ENCODE measurements at places on chromosomes 13 and 19.

DNA sequence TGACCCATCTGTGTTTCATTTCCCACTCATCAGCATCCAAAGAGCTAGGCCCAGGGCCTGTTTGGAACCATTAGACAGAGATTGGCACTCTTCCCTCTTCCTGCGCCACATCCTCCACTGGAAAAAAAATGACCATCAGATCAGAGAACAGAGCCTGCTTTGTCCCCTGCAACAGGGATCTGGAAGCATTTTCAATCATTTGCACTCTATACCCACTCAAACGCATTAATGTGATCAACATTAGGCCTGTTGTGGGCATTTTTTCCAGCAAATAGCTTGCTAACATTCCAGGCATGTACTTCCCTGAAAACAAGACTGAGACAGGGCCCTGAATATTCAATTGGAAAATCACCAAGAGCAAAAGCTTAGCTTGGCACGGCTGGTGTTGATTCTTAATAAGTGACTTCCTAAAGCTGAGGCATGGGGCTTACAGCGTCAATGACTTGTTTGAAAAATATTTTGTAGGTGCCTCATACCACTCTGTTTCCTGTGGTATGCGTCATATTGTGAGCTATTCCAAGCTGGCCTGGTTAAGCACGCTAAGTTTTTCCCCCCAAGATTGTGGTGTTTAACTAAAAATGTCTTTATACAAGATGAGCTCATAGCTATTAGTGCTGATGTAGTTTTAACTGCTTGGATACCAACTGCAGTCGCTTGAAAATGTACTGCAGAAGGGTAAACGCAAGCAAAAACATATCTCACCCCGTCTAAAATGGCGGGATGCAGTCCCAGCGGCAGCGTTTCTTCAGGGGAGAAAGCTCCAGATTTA lies 404.4 kb downstream of the SPRY2 start:
- DNase-seq = no peak

DNA sequence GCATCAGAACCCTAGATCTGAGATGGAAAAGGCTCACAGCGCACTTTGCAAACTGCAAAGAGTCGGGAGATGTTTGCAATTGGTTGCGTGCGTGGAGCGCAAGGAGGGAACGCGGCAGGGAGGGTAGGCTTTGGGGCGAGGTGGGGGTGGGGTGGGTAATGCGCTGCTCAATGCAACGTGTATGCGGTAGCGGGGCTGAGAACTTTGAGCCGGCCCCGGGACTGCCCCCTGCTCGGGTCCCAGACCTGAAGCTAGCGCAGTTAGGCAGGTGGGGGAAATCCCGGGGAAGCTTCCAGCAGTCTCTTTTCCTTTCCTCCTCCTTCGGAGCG lies 971 bp downstream of the FOSB start:
- DNase-seq = no peak

GRCh38 chr13:72230131-72230530 lies 363.1 kb upstream of the DACH1 start:
- no peak for DNase-seq

GRCh38 chr13:113532156-113532806 lies 41.8 kb upstream of the DCUN1D2 start:
- no peak for DNase-seq

- no peak for DNase-seq
Measured at GRCh38 chr13:27966641-27967202, 2.4 kb downstream of the CDX2 start.

DNA sequence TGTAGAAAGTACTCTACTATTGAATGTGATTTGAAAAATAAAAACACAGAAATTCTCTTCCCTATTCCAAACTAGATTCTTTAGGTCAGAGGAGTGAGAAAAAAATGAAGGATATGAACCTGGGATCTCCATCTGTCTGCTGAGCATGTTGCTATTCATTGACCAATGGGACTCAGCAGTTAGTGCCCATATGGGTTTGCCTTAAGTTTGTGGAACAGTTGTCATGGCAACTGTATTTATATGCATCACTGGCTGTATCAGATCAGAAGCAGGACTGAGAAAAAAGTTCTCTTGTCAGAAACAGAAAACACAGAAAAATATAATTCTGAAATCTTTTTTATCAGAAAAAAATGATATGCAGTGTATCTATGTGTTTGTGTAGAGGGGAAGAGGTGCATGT lies 73.3 kb upstream of the ATXN8OS start:
- DNase-seq = no peak

DNA sequence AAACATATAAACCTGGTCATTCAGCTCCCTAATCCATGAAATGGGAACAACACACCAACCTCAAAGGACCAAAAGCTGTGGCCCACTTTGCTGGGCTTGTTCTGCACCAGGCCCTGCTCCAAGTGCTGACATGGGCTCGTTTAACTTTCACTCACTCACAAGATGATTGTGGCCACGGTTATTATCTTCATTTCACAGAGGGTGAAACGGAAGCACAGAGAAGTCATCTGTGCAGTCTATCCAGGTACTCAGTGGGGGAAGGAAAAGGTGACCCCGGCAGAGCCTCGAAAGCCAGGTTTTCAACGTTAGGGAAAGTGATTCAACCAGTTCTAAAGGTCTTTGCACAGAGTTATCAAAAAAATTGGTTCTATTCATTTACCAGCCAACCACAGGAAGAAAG lies 68.0 kb downstream of the CRYL1 start:
- no peak for DNase-seq

DNA sequence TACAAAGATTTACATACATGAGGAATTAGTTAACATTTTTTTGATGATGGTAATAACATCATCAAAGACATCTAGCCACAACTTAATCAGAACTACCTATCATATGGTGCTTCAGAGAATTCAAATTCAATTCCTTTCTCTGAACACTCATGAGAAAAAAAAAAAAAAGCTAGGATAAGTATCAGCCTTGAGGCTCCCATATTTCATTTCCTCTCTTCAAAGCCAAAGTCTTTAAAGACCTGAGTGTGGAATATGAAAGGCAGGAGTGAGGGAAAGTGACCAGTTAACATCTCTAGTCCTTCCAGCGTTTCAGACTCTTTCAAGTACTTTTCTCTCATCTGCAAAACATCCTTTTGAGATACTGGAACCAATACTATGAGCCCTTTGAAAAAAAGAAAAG lies 137.5 kb downstream of the DCLK1 start:
- DNase-seq = no peak
